ENCODE measurements at places on chromosomes 11 and 22.

DNA sequence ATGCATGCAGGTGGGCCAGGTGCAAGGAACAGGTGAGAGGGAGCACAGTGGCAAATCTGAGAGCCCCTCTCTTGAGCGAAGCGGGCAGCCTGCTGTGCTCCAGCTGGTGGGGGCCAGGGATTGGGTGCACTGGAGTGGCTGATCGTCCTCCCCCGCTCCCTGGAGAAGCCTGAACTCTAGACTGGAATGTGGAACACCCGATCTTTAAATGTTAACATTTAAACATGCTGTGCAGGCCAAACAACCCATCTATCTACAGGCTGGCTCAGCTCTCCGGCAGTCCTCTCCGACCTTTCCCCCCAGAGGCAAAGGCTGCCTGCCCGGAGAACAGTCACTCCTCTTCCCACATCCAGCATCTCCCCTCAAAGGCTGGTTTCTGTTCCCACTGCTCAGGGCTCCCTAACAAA is 5.1 kb downstream of the MRGPRF start:
- no peak for DNase-seq

DNA sequence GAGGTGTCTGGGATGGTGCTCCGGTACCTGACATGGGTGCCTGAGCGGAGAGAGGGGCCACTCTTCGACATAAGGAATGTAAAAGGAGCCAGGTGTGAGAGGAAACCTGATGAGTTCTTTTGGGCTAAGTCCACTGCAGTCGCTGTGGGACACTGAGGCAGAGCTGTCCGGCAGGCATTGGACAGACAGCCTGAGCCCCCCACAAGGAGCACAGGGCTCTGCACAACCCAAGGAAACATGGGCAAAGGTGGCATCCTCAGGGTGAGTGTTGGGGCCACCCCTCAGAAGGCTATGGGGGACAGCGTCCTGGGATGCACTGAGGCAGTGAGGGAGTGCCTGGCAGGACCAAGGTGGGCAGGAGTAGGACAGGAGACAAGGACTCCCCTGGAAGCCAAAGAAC is 57.7 kb upstream of the EMID1 start:
- no peak for DNase-seq

GRCh38 chr11:134536677-134537076 is 124.6 kb upstream of the B3GAT1 start:
- no peak for DNase-seq

- DNase-seq: no peak
Observed at GRCh38 chr11:44775985-44776446, 49.3 kb downstream of the TSPAN18 start.

DNA sequence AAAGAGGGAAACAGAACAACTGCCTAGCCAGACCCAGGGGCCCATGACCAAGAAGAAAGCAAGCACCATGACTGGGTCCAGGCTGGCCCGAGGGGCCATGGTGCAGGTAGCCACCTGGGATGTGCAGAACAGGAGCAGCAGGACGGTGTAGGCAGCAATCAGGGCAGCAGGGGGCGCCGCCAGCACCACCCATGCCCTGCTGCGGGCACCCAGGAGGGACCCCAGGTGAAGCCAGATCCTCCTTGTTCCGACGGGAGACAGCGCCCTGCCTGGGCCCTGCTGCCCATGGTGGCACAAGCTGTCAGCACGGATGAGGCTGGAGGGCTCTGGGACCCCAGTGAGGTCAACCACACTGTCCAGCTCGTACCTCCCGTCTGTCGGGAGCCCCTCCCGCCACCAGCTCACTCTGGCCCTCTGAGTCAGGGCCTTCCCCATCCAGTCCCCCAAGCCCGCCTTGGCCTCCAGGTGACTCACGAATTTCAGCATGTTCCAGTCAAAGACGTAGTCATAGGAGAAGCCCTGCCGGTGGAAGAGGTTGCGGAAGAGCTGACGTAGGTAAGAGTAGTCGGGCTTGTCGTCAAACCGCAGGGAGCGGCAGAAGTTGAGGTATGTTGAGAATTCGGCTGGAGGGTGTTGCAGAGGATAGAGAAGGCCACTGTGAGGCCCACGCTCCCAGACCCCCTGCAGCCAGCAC is 18.8 kb downstream of the CSNK1E start:
- DNase-seq: peak; percentile 73

- DNase-seq: peak; percentile 19
Observed at GRCh38 chr11:73907191-73907590, 30.4 kb downstream of the PAAF1 start.

GRCh38 chr22:42184852-42185251 is 54.2 kb upstream of the CYP2D6 start:
- DNase-seq: no peak

Measured in HEK293T (cell line).